ENCODE measurements at places on chromosomes 7 and 10.

DNA sequence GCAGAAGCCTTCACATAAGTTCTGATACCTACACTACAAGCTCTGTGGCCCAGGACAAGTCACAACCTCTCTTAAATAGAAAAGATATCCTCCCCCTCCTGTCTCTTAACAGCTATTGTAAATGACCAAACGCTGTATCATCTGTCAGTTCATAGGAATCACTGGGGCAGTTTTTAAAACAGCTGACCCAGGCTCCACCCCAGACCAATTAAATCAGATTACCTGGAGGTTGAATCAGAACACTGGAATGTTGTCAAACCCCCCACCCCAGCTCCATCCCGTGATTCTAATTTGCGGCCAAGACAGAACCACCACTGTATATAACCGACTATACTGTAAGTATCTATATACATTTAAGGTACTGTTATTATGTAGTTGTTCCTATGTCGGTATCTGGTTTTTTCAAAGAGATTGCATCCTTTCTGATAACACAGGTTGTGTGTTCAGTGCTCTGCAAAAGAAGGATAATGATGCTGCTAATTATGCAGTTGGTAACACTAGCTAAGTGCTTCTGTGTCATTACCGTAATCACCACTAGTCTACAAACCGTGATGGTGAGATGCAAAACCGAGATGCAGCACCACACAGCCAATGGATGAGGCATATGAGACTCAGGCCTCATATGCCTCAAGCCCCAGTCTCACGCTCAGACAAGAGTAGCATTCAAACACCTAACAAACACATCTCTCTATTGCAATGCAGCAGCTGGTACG is 47.4 kb downstream of the TNS3 start:
- peak; percentile 75 for DNase-seq

- DNase-seq: no peak
These were observed 97.7 kb downstream of the PRKG1 start for GRCh38 chr10:51171946-51172345.

DNA sequence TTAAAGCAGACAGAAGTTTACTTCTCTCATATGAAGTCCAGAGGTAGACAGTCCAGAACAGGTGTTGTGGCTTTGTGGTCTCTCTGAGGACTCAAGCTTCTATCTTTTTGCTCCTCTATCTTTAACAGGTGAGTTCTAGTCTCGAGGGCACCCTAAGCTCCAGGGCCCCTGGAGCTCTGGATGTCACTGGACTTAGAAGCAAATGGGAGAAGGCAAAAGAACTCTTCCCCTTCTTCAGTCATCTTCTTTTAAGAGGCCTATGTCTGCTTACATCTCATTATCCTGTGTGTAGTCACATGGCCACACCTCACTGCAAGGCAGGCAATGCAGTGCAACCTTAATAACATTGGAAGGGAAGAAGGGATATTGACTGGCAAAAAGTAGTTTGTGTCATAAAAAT is 61.6 kb downstream of the ADCYAP1R1 start:
- no peak for DNase-seq

DNA sequence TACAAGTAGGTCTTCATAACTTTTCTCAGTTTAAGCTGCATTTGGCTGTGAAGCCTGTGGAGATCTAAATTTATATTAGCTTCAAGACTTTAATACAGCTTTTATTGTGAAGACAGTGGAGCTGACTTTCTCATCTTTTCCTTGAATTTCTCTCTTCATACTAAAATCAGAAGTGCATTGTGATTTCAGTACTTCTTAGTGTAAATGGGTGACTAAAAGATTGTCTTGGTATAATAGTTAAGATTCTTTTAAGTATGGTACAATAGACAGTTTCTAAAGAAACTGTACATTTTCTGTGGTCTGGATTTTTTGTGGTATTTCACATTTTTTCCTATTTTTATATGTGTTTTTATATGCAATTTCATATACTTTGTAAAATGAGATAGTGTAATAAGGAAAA is 21.0 kb upstream of the DDX21 start:
- DNase-seq: no peak

- DNase-seq: no peak
These were observed 269.8 kb downstream of the FZD1 start for GRCh38 chr7:91533996-91534395.

DNA sequence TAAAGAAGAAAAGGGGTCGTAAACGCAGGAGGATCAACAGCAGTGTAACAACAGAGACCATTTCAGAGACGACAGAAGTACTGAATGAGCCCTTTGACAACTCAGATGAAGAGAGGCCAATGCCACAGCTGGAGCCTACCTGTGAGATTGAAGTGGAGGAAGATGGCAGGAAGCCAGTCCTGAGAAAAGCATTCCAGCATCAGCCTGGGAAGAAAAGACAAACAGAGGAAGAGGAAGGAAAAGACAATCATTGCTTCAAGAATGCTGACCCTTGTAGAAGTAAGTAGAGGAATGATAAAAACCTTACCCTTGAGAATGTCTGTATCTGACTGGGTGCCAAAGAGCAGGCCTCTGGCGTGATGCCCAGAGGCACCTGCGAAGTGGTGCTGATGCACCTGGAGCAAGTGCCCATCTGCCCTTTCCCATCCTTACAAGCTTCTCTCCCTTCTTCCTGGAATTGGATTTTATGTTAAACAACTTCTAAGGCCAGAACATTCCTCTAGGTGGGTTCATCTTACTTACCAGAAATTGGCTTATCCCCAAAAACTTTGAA is 86.4 kb upstream of the SAMD8 start:
- no peak for DNase-seq

DNA sequence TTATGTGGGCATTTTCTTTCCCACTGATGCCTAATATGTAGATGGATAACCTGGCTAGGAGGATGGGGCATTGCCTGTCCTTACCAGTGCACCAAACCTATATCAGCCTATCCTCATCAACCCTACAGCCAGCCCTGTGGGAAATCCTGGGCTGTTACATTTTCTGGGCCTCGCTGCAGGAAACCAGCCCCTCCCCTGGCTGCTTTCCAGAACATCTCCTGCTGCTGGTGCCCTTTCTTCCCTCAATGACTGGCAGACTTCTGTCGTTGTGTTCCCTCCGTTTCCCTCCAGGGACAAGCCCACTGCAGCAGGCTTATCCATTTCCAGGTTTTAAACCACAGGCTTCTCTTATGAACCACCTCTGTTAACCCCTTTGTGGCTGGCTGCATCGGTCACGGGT is 486.1 kb upstream of the COBL start:
- peak; percentile 33 for DNase-seq
